ENCODE measurements at places on chromosomes 3 and 15.

GRCh38 chr3:122705379-122705778 lies 24.7 kb downstream of the PARP14 start:
- no peak for DNase-seq

DNA sequence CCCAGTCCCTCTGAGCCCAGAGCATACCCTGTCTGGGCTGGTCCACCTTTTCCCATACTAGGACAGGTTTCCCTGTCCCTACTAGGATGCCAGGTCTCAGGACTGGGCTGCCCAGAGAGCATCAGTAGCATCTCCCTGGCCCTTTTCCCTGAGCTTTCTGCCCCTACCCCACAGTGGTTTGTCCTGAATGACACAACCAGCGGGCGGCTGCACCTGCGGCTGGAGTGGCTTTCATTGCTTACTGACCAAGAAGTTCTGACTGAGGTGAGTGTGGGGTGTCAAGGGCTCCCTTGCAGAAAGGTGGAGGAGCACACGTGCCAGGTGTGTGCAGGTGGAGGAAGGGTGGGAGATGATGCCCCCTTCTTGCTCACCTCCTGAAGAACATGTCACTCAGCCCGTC lies 33.5 kb downstream of the ESYT3 start:
- DNase-seq, result no peak

GRCh38 chr3:97968376-97968775 lies 3.9 kb downstream of the RIOX2 start:
- DNase-seq, result no peak

DNA sequence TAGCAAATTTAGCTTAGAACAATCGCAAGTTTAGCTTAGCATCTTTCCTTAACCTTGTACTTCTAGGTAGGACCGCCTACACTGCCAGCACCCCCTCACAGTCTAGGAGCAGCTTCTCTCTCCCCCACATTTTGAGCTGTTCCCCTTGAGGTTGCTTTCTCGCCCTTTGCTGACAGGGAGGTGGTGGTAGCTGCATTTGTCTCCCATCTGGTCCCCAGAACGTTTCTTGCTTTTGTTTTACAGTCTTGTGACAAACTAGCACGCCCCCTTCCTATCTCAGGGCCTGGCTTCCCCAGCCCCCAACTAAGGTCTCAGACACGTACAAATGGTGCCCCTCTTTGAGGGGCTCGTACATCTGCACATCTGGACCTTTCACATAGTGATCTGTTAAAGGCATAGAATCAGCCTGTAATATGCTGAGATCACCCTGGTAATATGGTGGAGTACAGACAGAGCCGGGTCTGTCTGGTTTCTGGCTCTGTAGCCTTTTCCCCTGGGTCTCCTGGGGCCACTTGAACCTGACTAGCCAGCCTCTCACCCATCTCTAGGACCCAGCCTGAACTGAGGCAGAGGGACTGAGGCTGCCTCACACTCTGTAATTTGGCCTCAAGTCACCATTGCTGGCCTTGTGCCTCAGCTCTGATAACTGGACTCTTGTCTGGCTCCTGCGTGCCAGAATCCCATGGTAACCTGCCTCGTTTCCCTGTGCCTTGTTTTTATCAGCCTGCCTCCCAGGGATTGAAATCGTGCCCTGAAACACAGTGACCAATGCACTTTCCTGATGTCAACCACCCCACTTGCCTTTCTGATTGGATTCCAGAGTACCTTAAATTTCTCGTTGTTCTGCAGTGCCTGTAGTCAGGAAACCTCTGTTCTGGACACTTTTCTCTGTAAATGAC lies 27.7 kb downstream of the CRTC3 start:
- DNase-seq, result no peak

Measured in stimulated activated CD4-positive, alpha-beta T cell treated with anti-CD3 and anti-CD28 coated beads, Interleukin-1b, Interleukin-23, amount 100 ng/mL, for 1 hour (primary cell).